Chondrocyte (in vitro differentiated cells): ENCODE measurements at places on chromosomes 1 and 21. TPM values are rescaled to one million over a fixed set of nuclear protein-coding genes. Genes with fewer than 3 reads are reported as not detected.

GRCh38 chr21:41615613-41616012 is 107.7 kb upstream of the TMPRSS2 start:
- DNase-seq, result no peak

- DNase-seq, result no peak
These were observed 18.8 kb downstream of the OPRD1 start for GRCh38 chr1:28830814-28831213.

DNA sequence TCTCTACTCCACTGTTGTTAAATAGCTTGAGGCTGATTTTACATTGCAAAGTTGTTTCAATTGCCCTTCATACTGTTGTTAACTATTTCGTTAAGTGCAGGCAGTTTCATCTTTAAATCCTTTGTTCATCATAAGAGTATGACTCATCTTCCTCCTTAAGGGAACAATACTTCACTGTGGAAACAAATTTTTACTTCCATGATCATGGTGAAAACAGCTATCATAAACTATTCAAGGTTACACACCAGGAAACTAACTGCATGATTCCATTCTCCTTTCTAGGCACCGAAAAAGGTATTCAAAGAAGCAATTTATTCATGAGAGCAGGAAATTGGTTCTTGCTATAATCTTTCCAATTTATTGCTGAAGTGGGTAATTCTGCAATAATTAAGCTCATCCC is 593.2 kb downstream of the LRRIQ3 start:
- no peak for DNase-seq

DNA sequence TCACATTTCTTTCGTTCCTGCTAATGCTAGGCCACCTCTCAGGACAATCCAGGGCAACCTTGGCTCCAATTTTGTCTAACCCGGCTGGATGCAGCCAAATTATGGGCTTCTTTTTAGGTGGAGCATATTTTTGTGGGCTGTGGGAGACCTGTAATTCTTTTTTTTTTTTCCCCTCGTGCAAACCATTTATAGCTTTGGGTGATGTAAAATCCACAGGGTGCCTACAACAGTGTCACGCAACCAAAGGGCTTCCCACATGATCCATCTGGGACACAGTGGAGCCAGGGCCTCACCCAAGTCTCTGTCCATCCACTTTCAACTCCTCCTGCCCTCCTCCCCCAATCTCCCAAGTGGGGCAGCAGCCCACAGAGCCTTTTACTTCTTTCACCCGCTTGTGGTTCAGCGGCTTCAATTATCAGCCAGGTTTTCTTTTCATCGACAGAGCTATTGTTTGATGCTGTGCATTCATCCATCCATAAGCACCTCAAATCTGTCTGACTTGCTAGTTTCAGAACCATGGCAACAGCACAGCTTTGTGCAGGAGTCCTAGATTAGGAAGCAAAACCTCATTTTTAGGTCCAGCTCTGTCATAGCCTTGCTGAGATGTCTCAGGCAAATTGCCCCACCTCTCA is 10.0 kb upstream of the OVAAL start:
- no peak for DNase-seq

DNA sequence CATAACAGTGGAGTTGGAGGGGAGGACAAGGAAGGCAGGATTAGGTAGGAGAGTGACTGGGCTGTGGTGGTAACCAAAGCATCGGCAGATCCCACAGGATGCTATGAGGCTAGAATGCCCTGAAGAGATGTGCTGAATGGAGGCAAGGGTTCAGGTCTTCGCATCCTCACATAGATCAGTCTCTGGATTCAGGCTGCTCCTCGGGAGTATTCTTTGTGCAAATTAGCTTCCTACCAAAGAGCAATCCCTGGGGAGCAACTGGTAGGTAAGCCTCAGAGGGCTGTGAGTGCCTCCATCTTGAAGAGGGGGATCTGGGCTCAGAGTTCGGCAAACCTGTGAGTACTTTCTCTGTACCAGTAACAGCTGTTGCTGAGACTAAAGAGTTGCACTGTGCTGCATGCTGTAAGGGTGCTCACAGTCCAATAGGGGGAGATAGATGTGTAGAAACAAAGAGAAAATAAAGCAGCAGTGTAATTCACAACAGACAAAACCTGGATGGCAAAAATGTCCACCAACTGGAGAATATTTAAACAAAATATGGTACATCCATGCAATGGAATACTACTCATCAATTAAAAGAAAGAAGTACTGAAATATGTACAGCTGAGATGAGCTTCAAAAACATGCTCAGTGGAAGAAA is 322.4 kb upstream of the DEPDC1 start:
- DNase-seq, result no peak

DNA sequence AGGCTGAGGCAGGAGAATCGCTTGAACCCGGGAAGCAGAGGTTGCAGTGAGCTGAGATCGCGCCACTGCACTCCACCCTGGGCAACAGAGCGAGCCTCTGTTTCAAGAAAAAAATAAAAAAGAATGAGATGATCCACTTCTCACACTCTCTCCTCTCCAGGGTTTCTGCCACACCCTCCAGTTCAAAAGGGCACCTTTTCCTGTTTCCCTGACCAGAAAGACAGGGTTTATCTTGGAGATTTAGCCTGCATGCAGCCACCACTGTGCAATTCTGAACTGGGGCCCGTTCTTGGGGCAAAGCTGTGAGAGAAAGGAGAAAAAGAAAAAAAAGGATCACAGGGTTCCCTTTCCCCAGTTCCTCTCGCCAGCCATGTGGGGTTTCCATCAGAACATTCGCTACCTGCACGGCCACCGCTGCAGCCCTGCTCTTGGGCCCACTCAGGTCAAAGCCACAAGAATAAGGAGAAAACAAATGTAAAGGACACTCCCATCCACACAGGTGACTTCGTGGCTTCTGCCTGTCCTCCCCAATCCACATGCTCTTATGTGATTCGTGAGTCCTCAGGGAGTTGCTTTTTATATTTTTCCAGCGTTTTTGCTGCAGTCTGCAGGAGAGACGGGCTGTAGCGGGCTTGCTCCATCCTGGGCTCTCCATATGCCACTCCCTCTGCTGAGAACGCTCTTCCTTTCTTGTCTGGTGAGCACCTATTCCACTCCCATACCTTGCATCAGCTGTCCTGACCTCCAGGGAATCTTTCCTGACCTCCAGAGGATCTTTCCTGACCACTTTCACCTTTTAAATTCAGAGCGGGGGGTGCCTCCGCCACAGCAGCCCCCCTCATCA is 26.4 kb downstream of the GNG4 start:
- peak; percentile 32 for DNase-seq

DNA sequence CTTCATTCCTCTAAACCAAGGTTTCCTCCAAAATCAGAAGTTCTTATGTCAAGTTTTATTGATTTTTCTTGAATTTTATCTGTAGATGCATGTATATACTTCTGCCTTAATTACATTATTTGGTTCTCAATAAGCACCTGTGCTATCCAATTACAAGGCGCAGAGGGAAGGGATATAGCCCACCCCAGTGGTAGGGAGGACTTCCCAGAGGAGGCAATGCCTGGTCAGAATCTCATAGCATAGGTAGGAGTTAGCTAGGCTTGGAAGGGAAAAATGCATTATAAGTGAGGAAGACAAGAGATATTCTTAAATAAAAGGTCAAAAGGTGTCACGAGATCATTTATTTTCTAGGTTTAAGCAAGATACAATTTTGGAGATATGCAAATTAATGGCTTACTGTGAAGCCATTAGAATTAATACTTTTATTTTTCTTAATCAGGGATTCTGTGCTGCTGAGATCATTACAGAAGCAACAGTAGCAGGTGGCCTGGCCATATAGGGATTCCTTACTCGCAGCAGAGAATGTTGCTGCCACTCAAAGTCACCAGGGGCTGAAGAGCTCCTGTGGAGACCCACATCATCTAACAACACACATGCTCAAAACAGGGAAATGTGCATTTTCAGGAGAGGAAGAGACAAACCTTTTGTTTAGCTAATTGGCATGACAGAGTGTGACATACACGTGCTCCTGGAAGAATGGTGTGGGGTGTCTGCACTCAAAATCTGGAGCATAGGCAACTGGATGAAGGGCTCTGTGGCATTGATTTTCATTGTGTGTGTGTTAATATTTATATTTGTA is 178.3 kb downstream of the ATG4C start:
- DNase-seq, result no peak

DNA sequence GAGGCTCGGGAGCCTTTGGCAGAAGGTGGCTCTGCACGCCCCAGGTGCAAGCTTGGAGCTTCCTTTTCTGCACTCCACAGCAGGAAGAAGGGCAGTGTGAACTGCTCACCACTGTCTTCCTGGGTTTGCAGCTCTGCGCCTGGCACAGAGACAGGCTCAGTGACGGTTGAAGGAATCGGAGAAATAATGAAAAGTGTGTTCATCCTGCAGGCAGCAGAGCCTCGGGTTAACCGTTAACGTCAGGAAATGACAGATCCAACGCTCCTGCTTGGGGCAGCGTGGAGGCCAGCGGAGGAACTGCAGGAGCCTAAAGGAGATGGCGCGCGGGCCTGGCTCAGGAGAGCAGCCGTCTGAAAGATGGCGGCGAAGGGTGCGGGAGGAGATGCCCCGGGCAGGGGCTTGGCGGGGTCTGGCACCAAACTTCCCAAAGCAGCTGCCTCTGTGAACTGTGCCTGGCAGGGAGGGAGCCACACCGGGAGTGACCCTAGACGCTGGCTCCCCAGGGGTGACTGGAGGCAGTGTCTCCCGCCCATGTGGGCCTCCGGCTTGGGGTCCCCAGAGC is 10.9 kb upstream of the SAMD11 start:
- DNase-seq, result peak; percentile 81

DNA sequence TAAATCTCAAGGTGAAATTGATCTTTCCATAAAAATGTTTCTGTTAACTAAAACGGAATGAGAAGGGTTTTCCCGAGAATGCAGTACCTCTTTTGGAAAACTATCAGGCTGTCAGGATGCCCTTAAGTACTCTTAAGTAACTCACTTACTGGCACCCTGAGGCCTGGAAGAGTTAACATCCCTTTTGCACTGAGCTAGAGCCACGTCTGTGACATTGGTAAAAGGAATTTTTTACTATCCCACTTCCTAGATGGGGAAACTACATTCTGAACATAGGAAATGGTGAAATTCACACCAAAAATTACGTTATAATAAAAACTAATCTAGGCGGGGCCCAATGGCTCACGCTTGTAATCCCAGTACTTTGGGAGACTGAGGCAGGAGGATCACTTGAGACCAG is 39.7 kb upstream of the MAP10 start:
- DNase-seq, result no peak

GRCh38 chr1:30810416-30811080 is 53.0 kb upstream of the LAPTM5 start:
- DNase-seq, result peak; percentile 41

DNA sequence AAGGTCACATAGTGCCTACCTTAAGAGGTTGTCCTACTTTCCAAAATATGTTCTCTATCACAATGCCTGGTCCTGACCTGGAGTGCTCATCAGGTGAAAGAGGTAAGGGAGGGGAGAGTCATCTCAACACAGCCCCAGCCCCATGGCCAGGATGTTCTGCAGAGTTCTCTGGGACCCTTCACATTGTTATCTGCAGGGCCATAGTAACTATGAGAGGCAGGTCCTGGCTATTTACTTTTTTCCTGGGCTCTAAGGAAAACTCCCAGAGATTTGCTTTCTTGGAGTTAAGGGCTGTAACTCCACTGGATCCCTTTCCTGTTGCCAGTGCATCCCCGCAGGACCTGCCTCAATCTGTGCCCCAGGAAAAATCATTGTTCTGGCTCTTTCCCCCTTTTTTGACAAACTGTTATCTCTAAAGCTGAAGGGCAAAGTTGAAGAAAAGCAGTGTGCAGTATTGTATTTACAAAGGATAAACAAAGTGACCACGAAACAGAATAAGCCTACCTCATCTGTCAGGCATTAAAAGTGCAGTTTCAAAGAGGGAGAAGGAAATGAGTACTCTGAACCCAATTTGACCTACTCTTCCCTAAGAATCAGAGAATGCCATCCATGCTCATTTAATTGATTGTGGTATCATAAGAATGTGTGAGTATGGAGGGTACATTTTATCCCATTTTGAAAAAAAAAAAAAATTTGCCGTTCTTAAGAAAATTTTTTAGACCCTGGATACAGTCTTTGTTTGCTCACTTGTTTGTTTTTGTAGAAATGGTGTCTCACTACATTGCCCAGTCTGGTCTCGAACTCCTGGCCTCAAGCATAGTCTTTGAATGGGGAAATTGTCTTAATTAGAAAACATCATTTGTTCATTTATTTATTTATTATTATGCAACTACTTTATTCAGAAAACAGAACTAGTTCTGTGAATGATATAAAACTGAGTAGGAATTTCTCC is 149.6 kb downstream of the RHOU start:
- DNase-seq, result no peak

GRCh38 chr1:33097137-33097611 is 16.2 kb downstream of the AZIN2 start:
- DNase-seq, result no peak

- no peak for DNase-seq
These were observed 380.5 kb upstream of the CAMK1G start for GRCh38 chr1:209202830-209203532.

- no peak for DNase-seq
These were observed 57.1 kb upstream of the C1orf87 start for GRCh38 chr1:60130703-60131102.

DNA sequence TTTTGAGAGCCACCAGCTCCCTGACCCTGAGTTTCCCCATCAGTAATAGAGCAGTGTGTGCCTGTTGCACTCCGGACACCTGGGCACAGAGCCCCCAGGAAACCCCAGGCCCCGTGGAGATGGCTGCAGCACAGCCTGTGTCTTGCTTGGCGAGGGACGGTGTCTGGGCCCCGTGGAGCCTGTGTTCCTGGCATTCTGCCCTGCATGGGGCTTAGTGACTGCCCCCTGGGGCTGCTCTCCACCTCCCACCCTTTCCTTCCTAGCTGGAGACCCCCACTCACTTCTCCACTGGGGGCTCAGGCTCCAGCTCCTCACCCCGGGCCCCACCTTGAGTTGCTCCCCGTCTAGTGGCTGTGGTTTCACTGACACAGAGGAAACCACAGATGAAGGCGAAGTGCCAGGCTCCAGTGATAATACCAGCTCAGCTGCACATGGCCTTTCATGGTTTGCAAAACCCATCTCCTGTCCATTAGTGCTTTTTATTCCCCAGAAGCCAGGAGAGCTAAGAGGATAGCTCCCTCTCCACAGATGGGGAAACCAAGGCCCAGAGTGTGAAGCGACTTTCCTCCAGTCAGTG is 39.4 kb downstream of the DMRTB1 start:
- peak; percentile 67 for DNase-seq

GRCh38 chr1:75136921-75137641 is 2.9 kb downstream of the LHX8 start:
- no peak for DNase-seq

DNA sequence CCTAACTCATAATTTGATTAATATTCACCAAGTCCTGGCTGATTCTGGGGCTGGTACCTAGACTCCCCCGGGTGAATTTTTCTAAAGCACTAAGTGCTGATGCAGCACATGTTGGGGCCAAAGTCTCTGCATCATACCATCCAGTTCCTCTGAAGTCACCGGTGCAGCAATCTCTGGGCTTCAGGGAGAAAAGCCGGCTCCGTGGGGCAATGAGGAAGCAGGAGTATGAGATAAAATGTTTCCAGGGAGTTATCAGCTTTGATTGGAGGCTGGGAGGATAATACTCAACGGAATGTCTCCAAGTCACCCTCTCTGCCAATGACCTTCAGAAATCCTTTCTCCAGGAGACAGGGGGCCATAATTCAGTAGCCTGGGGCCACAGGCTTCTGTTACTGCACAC is 1.2 kb downstream of the FCAMR start:
- DNase-seq, result no peak

GABRD gene
- total RNA-seq, result not detected in 3 replicates

UBL4B gene
- total RNA-seq, result not detected in 3 replicates

FMOD gene
- total RNA-seq, result 0.47 to 0.92 TPM (median 0.85 TPM) in 3 replicates

PLA2G2C gene
- total RNA-seq, result not detected in 3 replicates

PITHD1 gene
- total RNA-seq, result 36.2 to 36.5 TPM (median 36.4 TPM) in 3 replicates

PTGFR gene
- 0.13 to 2.0 TPM (median 0.17 TPM) in 3 replicates for total RNA-seq

SLC6A17 gene
- 1.6 to 6.1 TPM (median 2.1 TPM) in 3 replicates for total RNA-seq
